CD4-positive, alpha-beta T cell treated with Interleukin-6 for 4 hours (primary cell): ENCODE measurements at places on chromosomes 12 and 14.

DNA sequence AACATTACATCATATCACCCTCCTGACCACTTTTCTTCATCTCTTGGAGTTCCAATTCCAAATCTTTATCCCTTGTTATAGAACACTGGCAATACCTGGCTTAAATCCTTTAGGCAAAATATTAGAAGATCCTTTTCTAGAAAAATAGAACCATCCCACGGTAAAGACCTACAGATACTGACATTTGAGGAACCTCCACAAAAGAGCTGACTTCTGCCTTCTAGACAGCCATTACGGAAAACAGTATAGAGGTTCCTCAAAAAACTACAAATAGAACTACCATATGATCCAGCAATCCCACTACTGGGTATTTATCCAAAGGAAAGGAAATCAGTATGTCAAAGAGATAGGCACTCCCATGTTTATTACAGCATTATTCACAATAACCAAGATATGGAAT lies 241.7 kb upstream of the AMIGO2 start:
- DNase-seq, result no peak

DNA sequence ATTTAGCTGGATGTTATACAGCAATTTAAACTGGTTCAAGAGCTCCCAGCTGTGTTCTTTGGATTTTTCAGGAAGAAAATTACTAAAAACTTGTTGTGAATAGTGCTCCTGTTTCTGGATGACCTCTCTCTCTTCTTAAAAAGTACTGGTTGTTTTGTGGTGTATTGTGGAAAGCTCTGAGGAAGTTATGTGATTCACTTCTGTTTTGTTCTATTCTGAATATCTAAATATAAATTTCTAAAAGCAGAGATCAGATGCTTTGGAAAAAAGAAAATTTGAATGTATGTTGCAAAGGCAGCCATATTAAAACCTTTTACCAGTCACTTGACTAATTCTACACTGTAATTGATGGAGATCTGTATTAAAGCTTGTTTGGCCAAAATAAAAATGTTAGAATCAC lies 3.4 kb upstream of the C3AR1 start:
- DNase-seq, result no peak

DNA sequence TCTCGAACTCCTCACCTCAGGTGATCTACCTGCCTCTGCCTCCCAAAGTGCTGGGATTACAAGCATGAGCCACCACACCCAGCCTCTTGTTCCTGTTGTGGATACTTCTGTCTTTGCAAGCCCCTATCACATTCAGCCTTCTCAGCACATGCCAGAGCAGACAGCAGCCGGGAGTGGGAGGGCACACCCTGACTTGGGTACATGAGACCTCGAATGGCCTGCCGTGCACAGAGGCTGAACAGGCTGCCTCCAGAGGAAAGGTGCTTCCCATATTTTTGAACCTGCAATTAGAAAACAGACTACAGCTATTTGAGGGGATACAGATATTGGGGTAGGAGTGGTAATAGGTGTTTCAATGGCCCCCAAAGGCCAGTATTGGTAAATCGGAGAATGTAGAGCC lies 307.3 kb upstream of the DIO3 start:
- no peak for DNase-seq

GRCh38 chr12:54349036-54349435 lies 15.2 kb downstream of the GPR84 start:
- DNase-seq, result no peak

GRCh38 chr14:68768316-68768715 lies 24.6 kb downstream of the ZFP36L1 start:
- DNase-seq, result no peak
